Midbrain (tissue), 1 donor: ENCODE measurements at places on chromosomes 5 and 9.

GRCh38 chr5:95907740-95908706 is 53.6 kb downstream of the ELL2 start:
- no peak for DNase-seq

DNA sequence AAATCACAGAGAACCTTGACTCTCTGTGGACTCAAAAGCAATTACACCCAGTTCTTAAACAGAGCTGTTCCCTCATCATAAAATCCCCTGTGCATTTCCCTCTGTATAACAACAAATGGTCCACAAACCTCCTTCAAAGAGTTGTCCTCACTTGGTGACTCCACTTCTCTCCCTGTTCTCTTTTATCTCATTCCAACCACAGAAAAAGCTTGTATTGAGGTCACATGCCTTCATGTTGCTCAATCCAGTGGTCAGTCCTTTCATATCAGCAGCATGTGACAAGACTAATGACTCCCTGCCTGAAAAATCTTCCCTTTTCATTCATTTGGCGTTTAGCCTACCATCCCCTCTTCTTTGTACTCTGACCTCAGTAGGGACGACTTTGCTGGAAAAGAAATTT is 158.0 kb downstream of the DEPDC1B start:
- DNase-seq, result no peak

DNA sequence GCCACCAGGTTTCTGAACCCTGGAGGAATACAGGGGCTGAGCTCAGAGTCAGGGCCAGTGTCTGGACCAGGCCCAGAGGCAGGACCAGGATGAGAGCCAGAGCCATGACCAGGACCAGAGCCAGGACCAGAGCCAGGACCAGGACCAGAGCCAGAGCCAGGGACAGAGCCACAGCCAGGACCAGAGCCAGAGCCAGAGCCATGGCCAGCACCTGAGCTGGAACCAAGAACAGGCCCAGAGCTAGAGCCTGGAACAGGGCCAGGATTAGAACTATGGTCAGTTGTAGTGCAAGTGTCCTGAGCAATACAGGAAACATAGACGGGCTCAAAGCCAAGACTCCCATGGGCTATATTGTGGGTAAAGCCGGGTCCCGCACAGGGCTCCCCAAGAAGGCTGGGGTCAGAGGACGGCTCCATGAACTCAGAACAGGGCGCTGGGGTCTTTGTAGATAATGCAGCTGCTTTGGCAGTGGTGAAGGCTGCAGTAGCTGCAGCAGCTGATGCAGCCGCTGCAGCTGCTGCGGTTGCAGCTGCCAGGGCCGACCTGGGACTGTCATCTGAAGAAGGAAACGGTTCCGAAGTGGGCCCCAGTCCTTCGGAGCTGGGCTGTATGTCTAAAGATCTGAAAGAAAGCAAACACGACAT is 559 bp downstream of the SPAG8 start:
- DNase-seq, result peak; percentile 30

- DNase-seq, result no peak
Measured at GRCh38 chr9:7976856-7977255, 177.3 kb upstream of the DMAC1 start.

DNA sequence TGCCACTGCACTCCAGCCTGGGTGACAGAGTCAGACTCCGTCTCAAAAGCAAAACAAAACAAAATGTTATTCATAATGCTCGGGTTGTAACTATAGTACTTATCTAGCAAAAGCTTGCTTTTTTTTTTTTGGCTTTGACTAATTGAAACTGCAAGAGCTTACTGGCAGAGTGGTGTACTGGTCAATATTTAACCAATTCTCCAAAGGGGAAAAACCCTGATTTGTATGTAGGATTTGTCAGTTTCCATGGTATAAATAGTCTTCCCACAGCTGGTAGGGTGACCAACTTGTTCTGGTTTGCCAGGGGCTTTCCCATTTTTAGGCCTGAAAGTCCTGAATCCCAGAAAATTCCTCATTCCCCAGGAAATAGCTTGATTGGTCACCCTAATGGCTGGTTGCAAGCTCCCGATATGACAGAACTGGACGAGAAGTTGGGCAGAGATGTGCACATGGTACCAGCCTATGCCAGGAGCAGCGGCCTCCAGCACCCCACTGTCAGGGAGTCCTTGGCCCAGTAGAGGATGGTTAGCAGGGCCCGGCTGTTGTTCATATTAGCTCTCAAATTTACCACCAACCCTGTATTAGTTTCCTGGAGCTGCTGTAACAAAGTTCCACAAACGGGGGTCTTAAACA is 58.0 kb downstream of the FXN start:
- no peak for DNase-seq

DNA sequence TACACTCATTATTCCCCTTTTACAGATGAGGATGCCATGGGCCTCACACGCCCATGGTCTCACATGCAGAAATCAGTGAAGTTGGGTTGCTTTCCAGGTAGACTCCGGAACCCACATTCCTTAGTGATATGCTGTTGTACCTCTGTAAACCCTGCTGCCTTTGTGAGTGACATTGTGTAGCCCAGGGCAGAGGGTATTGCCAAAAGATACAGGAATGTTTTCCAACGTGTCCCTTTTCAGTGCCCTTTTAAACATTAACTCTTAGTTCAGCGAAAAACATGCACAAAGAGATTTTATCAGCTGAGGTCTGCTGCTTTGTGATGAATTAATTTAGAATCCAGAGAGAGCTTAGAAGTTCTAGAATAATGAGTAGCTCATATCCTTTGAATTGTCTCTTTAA is 38.3 kb upstream of the TRMT10B start:
- no peak for DNase-seq

DNA sequence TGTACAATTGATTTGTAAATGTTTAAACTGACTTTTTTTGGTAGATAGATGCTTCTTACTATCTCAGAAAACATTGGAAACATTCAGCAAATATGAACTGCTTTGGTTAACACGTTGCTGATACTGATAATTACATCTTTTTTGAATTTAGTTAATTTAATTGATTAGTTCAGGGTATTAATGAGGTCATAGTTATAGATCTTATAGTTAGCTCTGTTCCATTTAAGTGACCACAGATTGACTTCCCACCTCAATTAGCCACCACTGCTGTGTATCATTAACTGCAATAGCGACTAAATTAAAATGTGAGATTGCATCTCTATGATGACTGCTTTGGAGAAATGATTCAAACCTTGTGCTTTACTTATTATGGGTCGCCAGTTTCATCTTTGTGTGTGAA is 407.1 kb upstream of the EDIL3 start:
- no peak for DNase-seq

GRCh38 chr5:114948986-114949621 is 220.6 kb downstream of the TRIM36 start:
- DNase-seq, result no peak

DNA sequence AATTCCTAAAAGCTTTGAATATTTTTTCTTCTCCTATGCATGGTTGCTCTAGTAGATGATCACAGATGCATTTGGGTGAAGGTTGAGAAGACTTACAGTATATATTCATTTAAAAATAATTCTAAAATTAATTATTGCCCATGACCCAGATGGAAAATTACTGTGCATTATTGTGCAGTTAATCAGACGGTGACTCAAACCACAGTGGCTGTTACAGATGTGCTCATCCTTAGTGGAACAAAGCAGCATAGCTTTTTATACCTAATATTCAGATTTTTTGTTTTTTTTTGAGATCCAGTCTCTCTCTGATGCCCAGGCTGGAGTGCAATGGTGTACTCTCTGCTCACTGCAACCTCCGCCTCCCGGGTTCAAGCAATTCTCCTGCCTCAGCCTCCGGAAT is 10.7 kb downstream of the OR2V1 start:
- no peak for DNase-seq

DNA sequence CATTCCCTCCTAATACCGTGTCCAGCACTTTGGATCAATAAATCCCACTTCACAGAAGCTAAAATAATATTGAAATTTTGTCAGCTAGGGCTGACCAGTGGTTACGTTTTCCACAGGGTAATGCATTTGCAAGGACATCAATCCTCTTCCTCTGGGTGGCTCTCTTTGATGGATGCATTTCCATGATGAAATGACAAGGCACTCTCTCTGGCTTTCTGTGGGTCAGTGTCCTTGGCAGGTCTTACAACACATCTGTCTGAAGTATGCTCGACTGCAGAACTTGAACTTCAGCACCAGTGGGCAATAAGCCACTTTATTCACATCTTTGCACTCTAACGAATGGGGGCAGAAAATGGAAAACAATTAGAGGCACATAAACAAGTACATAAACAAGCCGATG is 330.1 kb downstream of the ADAMTS6 start:
- no peak for DNase-seq

DNA sequence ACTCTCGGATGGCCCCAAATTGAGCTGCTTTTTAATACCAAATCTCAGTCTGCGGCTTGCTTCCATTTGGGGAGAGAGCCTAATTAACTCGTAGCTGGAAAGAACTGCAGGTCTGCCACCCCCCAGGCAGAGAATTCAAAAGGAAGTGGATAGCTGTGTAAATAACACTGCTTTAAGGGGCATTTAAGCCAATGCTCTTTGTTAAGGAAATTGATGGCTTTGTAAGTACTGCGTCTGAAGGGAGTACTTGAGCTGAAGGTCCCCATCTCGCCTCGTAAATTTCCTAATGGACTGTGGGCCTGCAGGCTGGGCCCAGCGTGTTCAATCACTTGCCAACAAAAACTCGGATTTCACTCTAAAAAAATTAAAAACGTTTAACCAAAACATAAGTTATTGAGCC is 132.7 kb downstream of the PAPPA start:
- DNase-seq, result no peak

DNA sequence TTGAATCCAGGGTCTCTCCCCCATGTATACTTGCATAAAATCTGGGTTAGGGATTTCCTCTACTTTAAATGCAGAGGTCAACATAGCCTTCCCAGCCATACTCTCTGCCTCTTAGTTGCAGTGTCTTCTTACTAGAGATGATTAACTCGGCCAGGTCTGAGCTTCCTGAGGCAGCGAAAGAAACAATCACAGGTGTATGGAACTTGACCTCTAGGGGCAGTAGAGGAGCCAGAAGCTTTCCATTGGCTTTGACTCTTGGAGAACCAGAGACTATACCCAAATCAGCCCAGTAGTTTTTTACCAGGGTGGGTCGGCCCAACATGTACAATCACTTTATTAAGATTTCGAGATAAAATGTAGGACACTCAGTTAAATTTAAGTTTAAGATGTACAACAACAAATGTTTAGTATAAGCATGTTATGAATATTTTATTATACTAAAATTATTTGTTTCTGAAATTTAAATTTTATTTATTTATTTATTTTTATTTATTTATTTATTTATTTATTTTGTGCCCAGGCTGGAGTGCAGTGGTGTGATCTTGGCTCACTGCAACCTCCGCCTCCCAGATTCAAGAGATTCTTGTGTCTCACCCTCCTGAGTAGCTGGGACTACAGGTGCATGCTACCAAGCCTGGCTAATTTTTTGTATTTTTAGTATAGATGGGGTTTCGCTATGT is 48.0 kb upstream of the DMRT3 start:
- no peak for DNase-seq

DNA sequence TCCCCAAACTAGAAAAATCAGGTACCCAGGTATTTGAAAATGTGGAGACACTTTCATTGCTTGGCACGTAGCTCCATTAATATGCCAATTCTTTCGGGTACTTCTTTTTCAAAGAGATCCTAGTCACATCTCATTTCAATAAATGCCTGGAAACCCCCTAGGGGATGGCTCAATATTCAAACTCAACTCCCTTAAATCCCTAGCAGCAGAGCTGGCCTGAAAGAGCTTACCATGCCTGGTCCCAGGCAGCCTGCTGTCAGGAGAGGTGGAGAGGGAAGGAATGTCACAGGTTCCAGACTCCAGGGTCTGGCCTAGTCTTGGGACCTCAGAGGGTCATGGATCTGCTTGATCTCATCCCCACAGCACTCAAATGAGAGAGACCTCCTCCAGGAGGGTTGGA is 187.1 kb downstream of the SPOCK1 start:
- DNase-seq, result no peak

GRCh38 chr9:13586587-13587374 is 307.3 kb upstream of the MPDZ start:
- DNase-seq, result no peak

DNA sequence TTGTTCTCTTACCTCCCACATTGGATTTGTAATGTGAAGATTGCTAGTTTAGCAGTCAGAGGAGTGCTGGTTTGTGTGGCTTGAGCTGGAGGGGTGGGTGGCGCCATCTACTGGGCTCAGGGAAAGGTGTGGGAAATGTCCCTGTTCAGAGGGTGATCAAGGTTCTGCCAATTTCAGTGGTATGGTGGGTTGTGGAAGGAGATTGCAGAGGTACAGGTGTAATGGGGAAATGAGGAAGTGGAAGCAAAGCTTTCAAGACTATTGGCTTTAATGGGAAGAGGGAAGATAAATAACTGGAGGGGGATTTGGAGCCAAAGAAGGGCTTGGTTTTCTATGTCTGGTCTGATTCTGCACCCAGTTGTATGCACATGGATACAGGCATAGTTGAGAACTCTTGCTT is 76.4 kb downstream of the OSMR start:
- peak; percentile 20 for DNase-seq

GRCh38 chr5:106154280-106154716 is 1516.4 kb downstream of the EFNA5 start:
- DNase-seq, result no peak

DNA sequence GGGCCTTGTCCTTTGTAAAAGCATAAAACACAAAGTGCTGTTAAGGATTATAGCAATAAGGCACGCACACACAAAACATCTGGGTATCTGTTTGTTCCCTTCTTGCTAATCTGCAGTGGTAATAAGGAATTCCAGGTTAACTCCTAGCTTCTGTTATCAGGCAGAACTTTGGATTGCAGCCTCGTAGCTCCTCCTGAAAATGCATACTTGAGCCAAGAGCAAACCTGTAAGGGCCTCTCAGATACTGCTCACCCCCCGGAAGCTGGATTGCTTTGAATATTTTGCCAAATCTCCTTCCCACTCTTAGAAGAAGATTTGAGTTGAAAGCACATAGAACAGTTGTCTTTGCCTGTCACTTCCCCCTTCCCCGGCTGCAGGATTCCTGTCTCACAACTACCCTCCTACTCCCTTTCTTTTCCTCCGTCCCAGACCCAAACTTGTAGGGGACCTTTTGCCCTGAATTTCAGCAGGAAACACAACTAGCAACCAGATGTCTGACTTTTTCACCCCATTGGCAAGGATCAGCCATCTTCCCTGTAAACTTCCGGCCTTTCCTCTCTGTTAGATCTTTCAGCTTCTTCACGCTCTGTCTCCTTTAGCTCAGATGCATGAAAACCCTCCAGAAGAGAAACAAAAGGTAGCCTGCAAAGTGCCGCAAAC is 28.2 kb upstream of the SMAD5 start:
- no peak for DNase-seq

DNA sequence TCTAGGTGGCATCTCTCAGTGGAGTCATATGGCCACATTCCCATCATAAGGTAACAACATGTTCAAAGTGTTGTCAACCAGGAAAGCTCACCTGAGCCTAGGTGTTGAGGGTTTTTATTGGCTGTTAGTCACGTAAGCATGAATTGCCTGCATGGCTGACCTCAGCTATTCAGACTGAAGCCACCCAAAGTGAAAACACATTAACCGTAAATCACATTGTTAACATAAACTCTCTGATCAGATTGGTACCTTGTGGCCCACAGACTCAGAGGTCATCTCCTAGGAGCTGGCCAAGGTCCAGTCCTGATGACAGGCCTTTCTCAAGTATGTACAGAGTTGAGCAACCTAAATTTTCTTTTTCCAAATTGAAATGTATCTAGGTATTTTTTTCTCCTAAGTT is 26.7 kb downstream of the SRFBP1 start:
- no peak for DNase-seq

- DNase-seq, result no peak
Measured at GRCh38 chr9:127149010-127149409, 26.6 kb upstream of the ANGPTL2 start.

GRCh38 chr5:36277521-36278176 is 24.1 kb downstream of the RANBP3L start:
- no peak for DNase-seq

GRCh38 chr5:111764019-111764418 is 7.0 kb upstream of the NREP start:
- no peak for DNase-seq

- peak; percentile 84 for DNase-seq
Measured at GRCh38 chr5:88268385-88269184, at the start of gene TMEM161B. TSS of gene TMEM161B (minus strand) at chr5:88268845. CDS start at chr5:88268723, 122 bp downstream.
